ENCODE measurements at places on chromosomes 12 and 14.

- DNase-seq, result no peak
These were observed 801 bp upstream of the ASB2 start for GRCh38 chr14:93977171-93977570.

- DNase-seq, result no peak
These were observed 25.2 kb downstream of the HAL start for GRCh38 chr12:95970905-95971304.

DNA sequence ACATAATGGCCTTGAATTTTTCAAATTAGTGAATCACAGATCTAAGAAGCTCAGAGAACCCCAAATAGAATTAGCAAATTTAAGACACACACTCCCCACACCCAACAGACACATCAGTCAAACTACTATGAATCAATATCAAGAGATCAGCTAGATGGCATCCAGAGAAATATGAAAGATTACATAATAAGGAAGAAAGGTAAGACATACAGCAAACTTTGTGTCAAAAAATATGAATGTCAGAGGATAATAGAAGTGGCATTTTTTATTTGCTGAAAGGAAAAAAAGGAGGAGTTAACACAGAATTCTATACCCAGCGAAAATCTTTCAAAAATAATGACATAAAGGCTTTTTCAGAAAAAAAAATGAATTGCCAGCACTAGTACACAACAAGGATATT lies 110.5 kb upstream of the COCH start:
- no peak for DNase-seq

- DNase-seq, result peak; percentile 95
These were observed at the start of gene FOXG1 for GRCh38 chr14:28766469-28766955. Gene FOXG1, plus strand, starts transcription at chr14:28766787. Its CDS starts 493 bp downstream, at chr14:28767280.

GRCh38 chr12:106360400-106360994 lies 2.9 kb downstream of the POLR3B start:
- DNase-seq, result no peak

DNA sequence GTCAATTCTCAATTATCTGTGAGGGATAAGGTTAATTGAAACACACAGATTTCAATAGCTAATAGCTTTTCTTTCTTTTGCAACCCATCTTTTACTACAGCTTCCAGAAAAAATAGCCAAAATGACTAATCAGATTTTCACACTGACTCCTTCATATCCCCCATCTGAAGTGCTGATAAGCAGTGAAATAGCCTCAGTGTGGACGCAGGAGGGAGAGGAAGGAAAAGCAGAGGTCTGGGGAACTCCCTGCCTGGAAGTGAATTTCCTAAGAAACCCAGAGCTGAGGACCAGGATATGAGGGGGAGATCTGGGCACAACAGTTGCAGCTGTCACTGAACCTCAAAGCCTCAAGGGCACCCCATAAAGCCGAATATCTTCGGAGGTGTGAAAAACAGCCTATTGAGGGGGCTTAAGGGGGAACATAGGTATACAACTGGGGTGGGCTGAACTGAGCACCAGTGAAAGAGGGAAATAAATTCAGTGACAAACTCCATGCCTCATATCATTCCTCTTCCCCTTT lies 60.9 kb downstream of the EMP1 start:
- no peak for DNase-seq

- DNase-seq, result no peak
These were observed 567.8 kb upstream of the TBX3 start for GRCh38 chr12:115251727-115252126.

- peak; percentile 92 for DNase-seq
These were observed 843.2 kb downstream of the GALC start for GRCh38 chr14:87149583-87150354.

- DNase-seq, result peak; percentile 48
These were observed 24.9 kb downstream of the CRACR2A start for GRCh38 chr12:3727877-3728632.

DNA sequence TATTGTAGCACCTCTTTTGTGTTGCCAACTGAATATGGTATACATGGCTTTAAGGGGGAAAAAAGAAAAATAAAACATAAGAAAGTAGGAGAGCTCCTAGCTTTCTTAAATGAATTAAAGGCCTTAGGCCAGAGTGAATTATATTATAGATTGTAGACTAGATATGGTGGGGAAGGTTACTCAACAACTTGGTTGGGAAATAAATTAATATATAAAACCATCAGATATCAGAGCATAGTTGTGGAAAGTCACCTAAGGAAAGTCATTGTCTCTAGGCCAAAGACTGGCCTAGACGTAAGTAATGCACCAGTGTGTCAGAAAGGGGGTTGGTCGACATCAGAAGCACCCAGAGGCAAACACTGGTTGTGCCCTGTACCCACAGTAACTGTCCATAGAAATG lies 391.8 kb downstream of the RAD51B start:
- no peak for DNase-seq

DNA sequence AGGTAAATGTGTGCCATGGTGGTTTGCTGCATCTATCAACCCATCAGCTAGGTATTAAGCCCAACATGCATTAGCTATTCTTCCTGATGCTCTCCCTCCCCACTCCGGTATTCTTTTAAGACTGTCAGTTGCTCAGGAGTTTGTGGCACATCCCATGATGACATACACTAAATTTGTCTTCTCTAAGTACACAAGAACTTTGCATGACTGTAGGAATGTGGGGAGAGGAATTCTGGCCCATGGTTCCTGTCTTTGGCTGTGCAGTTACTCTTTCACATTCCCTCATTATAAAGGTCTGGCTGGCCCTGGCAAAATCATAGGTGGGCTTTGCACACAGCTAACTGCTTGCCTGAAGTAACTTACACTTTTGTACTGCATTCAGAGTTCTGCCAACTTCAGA lies 30.3 kb downstream of the HMGA2 start:
- DNase-seq, result no peak

DNA sequence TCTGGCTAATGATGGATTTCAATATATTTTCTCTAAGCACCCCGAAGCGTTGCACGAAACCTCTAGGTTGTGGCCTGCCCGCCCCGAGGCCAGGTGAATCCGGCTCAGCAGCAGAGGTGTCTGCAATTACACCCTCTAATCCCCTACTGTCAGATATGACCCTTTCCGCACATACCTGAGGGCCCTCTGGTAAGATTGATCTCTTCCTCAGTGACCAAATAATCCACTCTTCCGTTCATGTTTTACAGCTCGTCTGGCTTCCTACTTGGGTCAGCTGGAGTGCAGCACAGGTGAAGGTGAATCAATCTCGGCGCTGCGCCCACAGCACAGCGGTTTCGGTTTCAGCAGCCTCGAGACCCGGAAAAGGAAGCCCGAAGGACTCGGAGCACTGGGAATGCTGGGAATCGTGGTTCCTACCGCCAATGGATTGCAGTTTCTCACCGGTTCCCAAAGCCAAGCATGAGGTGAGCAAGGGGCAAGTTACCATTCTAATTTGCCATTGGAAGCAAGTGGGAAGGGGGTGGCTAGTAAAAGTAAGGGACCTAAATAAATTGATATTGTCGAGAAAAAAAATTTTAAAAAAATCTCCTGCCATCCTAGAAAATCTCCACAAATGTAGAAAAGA lies at the start of gene SYNJ2BP:
SYNJ2BP (minus strand) TSS at position 366 of the 625 bp plus-strand sequence; CDS start at position 239, 127 bp downstream.
- peak; percentile 97 for DNase-seq

DNA sequence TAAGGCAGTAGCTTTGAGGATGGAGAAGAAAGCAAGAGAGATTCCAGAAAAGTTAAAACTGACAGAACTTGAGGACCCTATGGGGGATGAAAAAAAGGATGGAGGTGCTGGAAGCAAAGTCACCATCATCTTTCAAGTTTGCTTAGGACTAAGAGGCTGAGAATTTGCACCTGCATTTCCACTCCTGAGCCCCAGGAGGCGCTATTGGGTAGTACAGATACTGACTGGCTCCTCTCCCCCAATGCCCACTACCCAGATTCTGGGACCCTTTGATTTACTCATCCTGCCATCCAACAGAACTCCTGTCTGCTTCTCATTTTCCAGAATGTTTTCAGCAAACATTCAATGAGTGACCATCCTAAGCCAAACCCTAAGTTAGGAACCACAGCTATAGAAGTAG lies 34.0 kb upstream of the CMKLR1 start:
- no peak for DNase-seq

- no peak for DNase-seq
These were observed 495.0 kb upstream of the TMPO start for GRCh38 chr12:98020376-98020775.

- no peak for DNase-seq
These were observed 250.7 kb downstream of the RMST start for GRCh38 chr12:97713270-97713669.

DNA sequence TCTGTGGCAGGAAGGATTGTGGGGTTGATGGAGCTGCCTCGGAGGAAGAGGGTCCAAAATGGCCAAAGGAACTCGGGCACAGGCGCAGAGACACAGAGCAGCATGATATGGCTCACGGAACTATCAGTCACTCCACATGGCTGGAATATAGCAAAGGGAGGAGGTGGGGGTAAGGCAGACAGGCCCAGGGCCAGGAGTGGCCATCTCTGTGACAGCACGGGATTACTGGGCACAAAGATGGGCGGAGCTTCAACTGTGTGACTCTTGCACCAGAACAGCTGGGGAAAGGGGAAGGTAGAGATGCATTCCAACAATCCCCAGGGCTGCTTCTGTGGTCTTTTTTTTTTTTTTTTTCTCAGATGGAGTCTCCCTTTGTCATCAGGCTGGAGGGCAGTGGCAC lies 24.8 kb upstream of the EML1 start:
- no peak for DNase-seq

- DNase-seq, result no peak
These were observed 97.4 kb upstream of the PPP4R3A start for GRCh38 chr14:91607322-91608047.

DNA sequence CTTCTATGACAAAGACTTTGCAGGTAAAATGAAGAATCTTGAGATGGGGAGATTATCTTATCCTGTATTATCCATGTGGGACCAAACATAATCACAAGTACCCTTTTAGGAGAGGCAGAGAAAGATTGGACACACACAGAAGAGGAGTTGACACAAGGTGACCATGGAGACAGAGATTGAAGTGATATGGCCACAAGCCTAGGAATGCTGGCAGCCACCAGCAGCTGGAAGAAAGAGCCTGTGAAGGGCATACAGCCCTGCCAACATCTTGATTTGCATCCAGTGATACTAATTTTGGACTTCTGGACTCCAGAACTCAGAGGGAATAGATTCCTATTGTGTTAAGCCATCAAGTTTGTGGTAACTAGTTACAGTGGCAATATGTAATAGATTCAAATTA lies 78.1 kb downstream of the RPS29 start:
- no peak for DNase-seq

DNA sequence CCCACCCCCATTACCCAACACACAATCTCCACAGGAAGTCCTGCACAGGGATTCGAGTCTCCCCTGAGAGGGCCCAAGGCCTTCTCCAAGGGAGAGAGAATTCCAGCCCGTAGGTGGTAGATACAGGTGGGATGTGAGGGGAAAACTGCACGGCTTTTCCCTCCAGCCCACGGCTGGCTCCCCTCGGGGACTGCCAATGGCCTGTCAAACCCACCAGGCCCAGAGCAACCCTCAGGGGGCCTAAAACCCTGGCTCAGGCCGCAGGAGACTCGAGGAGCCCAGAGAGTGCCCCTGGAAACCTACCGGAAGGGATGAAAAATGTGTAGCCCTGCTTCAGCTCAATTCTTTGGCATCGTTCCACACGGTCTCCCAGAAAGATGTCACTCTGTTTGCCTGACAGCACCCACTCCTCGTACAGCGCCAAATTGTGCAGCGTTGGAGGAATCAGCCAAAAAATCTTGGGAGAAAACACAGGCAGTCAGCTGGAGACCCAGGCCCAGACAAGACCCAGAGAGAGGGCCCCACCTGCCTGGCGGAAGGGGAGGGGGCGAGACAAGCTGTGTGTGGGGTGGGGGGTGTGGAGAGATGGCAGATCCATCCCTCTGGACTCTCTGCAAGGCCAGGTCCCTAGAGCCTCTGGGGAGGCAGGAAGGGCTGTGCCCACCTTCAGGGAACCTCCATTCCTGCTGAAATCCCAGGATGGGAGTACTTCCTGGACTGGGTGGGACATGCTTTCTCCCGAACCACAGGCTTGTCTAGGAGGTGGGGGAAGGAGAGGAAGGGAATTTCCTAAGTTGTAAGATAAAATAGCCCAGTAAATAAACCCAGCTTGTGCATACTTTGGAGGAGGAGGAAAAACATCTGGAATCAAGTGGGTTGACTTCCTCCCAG lies 48.1 kb downstream of the KDM2B start:
- DNase-seq, result no peak

DNA sequence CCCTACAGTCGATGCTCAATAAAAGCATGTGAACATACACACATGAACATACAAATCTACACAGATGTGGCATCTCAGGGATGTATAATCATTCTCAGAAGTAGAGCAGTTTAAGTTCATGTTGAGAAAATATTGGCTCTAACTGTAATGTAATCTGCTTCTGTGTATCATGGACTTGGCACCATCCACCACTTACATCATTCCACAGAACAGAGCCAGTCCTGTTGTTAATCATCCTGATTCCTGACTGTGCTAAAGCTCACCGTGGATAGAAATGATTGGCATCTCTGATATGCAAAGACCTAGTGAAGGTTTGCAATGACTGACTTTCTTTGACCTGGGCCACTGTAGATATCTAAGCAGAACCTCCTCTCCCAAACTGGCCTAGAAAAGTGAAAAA lies 1141.3 kb downstream of the BCL11B start:
- no peak for DNase-seq

- DNase-seq, result peak; percentile 98
These were observed 38.2 kb upstream of the ARHGAP5 start for GRCh38 chr14:32038876-32039275.

GRCh38 chr12:114729731-114730130 lies 45.8 kb upstream of the TBX3 start:
- DNase-seq, result no peak

- peak; percentile 27 for DNase-seq
These were observed 20.2 kb upstream of the FAM234B start for GRCh38 chr12:13023811-13024530.

DNA sequence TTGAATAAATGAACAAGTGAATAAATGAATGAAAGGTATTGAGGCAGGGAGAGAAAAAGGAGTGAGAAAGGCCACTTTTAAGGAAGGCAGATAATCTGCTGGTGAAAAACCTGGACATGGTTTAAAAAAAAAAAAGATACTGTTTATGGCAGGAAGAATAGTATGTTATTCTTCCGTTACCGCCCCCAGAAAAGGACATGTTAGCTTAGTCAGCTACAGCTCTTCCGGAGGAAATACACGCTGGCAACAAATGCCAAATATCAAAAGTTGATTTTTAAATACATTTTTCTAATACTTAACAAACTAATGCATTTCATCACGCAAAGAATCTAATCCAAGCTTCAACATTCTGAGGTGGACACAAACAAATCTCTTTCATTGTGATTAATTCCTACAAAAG lies 43.2 kb downstream of the SLC5A8 start:
- DNase-seq, result no peak

DNA sequence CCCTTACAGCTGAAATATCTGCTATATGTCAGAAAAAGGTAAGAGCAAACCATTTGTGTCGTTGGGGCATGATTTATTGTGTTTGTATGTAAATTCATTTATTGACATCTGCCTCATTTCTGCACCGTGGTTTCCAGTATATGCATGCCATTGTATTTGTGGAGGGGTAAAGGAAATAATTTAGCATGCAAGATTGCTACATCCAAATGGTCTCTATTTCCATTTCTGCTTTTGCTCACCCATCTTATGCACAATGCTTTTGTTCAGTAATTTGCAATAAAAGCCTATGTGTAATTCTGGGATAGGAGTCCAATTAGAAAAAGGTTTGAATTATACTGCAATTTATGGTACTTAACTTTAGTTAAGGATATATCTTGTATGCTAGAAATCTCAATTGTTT lies 101.8 kb downstream of the UNC79 start:
- no peak for DNase-seq

GRCh38 chr12:27610374-27610773 lies 85.9 kb upstream of the REP15 start:
- DNase-seq, result no peak
